ENCODE measurements at places on chromosomes 7 and 10.

DNA sequence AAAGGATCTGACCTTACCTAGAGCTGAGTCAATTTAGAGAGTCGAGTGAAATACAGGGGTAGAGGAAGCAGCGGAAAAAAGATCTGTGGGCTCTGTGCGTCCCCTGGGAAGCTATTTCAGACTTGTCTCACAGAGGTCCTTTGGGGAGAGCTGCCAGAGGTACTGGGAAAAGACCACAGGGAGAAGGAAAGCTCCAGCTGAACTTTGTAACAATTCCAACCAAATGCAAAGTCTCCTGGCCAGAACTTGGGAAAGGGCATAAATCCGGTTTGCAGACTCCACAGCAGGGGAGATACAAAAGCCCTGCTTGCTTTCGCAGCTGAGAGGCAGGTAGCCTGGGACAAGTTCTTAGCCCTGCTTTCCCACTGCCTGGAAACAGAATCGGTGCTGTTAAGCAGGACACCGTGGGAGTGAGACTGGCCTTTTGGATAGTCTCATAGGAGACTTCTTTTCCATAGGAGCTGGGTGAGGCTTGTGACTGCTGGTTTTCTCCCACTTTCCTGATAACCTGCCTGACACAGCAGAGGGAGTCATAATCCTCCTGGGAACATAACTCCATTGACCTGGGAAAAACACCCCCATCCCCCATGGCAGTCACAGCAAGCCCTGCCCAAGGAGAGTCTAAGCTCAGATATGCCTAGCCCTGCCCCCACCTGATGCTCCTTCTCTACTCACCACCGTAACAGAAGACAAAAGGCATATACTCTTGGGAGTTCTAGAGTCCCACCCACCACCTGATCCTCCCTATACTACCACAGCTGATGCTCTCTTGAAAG, 926.2 kb downstream of the KCNMA1 start:
- DNase-seq = no peak

DNA sequence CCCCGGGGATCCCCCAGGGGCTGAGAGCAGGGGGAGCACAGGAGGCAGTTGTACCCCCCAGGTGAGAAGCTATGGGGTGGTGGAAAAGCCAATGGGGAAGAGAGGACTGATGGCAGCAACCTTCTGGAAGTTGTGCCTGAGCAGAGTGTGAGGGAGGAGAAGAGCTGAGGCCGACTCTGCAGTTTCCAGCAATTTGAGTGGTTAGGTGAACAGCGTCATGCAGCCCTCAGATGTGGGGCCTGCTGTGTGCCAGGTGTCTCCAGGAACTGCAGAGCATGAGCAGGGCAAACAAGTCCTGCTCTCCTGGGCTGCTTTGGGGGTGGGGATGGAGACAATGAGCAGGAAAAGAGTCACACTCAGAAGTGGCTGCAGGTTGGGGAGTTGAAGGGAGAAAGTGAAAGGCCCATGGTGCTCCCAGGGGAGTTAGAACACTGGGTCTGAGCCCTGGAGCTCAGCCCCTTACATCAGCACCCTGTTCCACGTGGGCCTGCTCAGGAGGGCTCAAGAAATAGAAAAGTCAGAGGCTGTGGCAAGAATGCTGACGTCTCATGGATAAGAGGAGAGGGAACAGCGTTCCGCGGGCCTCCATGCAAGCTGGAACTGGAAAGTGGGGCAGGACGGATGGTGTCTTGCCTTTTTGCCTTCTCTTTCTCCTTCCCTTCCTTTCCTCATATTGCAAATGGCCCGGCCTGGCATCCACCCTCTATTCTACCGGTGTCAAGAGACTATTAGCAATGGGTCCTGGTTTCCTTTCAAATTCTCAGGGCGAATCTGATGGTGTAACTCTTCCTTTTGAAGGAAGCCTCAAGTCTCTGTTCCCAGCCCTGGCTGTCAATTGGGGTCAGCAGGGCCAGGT, 4.0 kb upstream of the AFAP1L2 start:
- DNase-seq = no peak

DNA sequence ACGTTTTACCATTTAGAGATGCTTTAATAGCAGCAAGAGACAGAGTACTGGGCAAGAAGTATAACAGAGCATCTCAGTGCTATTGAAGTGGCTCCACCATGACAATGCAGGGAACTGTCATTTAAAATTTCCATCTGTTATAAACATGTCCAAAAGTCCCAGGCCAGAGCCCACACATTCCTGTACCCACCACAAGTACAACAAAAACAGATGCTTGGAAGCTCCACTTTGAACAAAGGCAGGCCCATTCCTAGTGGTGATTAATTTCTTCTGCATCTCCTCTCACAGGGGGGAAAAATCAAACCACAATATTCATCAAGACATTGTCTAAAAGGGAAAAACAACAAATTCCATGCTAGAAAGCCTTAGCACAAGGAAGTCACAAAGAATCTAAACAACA, 627.9 kb downstream of the PARD3 start:
- DNase-seq = no peak

DNA sequence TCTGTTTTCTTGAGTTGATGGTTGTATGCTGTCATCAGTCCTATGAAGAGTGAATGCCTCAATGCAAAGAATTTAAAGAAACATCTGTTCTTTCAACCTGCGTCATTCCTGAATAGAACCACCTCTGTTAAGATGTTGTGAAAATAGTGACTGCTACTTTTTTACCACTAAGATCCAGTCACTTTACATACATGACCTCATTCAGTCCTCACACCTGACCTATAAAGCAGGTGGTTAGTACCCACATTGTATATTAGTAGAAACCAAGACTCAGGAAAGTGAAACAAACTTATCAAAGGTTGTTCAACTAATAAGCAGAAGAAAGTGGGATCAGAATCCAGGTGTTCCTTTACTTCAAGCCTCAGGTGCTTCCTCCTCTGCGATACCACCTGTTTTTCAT, 64.8 kb downstream of the ITGB8 start:
- no peak for DNase-seq

DNA sequence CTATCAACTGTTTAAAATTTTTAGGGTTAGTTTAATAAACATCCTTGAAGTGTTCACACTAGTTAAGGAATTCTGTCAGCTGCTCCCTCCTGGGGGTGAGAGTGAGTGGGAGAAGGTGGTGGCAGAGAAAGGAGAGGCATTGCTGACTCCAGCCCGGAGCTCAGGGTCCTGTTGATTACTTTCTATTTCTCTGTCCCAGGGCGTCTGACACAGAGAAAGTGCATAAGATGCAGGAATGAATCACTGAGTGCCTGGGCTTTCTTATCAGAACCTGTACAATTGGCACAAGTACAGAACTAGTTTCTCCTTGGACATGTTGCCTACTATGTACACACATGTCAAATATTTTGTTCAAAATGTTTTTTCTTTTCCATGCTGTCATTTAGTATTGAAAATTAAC, 410.8 kb upstream of the COBL start:
- DNase-seq = no peak

DNA sequence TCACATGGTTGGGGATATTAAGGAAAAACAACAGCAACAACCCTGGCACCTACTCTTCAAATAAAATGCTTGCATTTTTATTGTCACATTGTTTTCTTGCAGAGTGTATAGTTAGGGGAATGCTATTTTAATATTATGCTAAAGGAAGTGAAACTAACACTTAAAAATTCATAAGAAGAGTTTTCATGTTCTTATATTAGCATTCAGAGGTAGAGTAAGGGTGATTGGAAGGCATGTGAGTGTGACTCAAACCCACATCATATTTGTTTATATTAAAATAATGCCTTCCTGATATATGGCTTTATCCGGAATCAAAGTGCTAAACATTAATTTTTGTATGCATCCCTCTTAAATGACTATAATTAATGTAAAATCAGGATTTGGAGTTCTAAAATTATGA, 59.8 kb upstream of the TES start:
- DNase-seq = no peak

DNA sequence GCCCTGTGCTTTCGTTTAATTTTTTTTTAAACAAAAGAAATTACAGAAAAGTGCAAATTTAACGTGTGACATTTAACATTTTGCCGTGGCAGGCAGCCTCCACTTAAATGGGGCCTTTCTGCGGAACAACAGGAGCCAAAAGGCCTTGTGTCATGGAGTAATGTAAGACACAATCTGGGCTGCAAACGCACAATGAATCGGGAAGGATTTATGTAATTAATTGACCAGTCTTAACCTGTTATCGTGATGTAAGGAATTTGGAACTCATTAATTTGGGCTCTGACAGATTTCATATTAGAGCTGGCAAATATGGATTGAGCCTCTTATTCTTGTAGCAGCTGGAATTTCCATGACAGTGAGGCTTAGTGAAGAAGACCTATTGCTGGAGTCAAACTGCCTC, 86.4 kb downstream of the SNX10 start:
- no peak for DNase-seq

GRCh38 chr7:26100406-26101339, 51.3 kb upstream of the NFE2L3 start:
- no peak for DNase-seq

DNA sequence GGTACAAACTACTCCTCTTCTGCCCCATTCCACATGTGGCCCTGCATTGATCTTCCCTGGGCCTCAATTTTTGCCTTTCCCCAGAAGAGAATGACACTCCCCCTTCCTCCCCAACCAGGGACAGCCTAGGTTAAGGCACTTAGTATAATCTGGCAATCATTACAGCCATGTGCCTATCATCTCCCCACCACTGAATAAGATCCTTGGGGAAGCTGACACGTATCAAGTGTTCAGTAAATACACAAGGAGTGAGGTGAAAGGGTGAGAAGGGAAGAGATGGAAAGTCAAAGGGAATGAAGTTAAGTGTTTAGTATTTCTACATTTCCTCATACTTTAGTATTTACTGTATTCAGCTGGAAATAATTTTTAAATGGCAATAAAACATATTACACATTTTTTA, 31.9 kb downstream of the FBXW4 start:
- DNase-seq = no peak
